ENCODE measurements at places on chromosomes 6 and 20.
A peak's percentile ranks its signal among the peaks of the same experiment; 100 is the strongest.

DNA sequence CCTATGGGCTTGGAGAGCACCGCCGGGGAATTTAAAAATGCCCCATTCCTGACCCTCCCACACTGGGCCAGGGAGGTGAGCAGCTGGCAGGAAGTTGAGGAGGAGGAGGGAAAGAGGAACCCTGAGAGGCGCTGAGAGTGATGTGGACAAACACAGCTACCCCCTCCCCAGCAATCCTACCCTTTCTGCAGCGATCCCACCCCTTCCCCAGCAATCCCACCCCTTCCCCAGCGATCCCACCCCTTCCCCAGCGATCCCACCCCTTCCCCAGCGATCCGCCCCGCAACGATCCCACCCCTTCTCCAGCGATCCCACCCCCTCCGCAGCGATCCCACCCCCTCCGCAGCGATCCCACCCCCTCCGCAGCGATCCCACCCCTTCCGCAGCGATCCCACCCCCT lies 111.6 kb downstream of the SYCP2 start:
- DNase-seq: no peak

- no peak for DNase-seq
Observed at GRCh38 chr20:2698912-2699311, 6.3 kb downstream of the EBF4 start.

DNA sequence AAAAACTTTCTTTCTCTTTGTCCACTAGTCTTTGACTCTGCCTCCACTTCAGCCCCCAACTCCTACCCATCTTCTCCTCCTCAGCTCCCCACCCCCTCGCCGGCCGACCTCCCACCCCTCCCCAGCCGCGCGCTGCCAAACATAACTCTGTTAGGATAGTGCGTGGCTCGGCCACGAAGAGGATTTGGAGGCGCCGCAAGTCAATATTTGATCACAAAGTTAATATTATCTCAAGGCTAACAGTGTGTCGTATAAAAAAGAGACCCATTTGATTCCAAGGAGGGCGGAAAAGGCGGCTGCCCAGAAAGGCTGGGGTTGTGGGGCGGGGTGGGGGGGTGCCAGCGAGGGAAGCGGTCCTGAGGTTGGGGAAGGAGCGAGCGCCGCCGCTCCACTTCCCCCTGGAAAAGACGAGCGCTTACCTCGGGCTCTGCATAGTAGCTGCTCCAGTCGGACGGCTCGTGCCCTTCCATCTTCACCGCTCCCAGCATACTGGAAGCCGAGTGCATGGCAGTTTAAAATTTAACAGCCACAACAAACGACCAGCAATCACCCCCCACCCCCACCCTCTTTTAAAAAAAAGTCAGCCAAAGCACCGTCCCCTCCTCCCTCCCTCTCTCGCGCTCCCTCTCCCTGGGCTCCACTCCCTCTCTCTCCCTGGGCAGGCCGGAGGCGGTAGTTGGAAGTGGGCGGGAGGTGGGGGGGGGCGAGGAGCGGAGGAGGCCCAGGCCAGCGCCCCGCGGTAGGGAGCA lies 425 bp downstream of the FOXA2 start:
- DNase-seq: peak; percentile 19

GRCh38 chr20:26209171-26209941 lies 512.7 kb upstream of the ZNF337 start:
- DNase-seq: peak; percentile 42

- DNase-seq: no peak
Observed at GRCh38 chr6:127459231-127459641, at the start of gene KIAA0408. TSS of gene KIAA0408 (minus strand) at chr6:127459389. CDS start at chr6:127453981, 5,408 bp downstream.

Data from T47D (cell line).